ENCODE measurements at places on chromosomes 2 and 18.

GRCh38 chr2:10167316-10167715 lies 44.8 kb downstream of the RRM2 start:
- DNase-seq, result peak; percentile 38

- DNase-seq, result peak; percentile 45
Observed at GRCh38 chr2:883803-884748, 66.6 kb upstream of the SNTG2 start.

DNA sequence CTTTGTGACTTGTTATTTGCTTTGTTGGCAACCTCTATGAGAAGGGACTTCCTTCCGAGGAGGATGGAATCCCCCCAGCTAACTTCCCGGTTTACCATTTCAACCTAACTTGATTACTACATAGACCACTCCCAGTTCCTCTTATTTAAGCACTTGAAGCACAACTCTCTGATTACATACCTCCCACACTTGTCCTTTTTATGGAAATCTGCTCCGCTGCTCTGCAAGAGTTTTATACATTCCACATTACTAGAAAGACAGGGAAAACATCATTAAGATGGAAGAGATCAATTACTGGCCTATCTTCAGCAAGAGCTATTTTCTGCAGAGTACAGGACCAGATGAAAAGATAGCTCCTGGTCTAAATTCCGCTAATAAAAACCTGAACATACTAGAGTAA lies 160.0 kb upstream of the PGAP1 start:
- DNase-seq, result no peak

DNA sequence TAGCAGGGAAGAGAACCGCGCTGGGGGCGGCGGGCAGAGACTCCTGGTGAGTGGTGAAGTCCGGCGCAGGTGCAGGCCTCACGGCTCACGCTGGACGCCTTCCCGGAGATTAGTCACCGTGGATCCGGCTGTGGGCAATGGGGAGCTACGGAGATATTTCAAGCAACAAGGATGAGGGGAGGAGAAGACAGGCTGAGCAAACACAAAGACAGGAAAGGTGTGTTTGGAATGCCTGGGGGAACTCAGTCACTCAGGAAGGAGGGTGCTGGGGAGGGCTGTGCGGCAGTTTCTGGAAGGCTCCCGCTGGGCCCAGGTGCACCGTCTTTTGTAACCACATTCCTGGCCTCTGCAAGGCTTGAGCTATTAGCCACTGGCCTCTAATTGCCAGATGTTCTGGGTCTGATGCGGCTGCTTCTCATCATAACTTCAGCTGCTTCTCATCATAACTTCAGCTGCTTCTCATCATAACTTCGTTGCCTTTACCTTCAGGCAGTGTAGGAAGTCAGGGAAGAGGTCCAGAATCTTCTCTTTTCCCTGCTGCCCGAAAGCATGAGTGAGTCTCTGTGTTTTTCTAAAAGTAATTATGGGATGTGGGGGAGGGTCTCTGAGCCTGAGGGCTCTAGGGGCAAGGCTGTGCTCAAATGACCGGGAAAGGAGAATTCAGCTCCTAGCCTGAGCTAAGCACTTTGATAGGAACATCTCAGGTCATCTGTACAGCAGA lies 118.9 kb downstream of the PXDN start:
- peak; percentile 91 for DNase-seq

DNA sequence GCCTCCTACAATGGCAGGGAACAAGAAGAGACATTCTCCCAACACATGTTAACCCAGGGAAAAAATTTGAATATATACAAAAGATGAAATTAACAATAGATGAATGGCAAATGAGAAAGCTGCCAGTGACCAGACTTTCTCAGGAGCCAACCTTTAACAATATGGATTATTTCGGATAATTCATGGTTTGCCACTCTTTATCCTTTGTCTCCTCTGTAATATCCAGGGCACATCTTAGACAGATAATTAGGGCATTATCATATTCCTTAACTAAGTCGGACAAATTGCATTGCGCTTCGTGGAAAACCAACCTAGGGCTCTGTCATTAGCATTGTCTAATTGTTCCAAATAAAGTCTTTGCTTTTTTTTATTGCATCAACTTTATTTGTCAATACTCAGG lies 97.3 kb downstream of the CDCA7 start:
- DNase-seq, result no peak

DNA sequence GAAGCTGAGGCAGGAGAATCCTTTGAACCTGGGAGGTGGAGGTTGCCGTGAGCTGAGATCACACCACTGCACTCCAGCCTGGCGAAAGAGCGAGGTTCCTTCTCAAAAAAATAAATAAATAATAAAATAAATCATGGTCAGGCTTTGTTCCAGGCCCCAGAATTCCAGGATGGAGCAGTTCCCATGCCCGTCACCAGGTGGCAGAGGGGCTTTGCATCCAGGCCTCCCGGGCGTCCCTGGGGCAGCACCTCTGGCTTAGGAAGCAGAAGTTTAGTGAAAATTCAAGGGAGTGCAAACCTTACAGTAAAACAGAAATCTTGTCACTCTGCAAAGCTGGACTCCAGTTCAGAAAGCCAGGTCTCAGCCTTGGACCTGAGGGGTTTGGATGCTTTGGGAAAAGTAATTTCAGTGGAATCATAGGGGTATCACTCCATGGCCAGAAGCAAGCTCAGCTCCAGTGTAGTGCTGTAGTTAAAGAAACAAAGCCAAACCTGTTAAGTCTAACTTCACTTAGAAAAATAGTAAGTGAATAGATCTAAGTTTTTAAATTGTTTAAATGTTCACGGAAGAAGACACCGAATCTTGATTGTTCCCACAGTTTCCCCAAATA lies 512.7 kb downstream of the CMPK2 start:
- DNase-seq, result peak; percentile 94

DNA sequence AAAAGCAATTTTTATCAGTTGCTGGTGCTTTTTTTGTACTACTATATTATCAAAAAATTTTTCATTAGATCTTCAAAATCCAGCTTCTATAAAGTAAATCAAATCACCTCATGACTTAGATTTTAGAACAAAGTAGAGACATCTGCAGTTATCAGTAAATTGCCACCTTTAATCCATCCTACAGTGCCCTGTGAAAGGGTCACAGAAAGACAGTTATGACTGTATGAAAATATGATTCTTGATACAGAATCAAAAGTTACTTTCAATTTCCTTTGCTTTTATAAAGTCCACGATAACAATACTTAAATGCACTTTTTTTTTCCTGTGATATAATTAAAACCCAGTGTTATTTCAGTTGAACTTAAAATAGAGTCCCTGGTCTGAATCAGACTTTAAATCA lies 61.4 kb downstream of the PRPF40A start:
- no peak for DNase-seq

- no peak for DNase-seq
Observed at GRCh38 chr2:11856095-11856494, 109.7 kb downstream of the LPIN1 start.

DNA sequence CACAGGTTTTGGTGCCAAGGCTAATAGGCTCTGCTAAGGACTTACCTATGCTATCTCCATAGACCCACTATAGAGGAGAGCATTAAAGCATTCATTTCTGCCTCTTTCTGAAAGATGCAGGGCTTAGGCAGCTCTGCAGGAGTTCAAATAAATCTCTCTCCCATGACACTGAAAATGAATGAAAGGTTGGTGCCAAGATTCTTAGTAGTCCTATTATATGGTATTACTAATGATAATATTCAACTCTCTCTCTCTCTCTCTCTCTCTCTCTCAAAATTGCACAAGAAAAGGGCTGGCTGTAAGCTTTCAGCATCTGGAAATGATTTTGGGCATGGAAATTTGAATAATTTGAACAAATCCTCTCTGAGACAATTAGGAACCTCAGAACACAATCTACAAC lies 433.7 kb downstream of the MBD2 start:
- no peak for DNase-seq

DNA sequence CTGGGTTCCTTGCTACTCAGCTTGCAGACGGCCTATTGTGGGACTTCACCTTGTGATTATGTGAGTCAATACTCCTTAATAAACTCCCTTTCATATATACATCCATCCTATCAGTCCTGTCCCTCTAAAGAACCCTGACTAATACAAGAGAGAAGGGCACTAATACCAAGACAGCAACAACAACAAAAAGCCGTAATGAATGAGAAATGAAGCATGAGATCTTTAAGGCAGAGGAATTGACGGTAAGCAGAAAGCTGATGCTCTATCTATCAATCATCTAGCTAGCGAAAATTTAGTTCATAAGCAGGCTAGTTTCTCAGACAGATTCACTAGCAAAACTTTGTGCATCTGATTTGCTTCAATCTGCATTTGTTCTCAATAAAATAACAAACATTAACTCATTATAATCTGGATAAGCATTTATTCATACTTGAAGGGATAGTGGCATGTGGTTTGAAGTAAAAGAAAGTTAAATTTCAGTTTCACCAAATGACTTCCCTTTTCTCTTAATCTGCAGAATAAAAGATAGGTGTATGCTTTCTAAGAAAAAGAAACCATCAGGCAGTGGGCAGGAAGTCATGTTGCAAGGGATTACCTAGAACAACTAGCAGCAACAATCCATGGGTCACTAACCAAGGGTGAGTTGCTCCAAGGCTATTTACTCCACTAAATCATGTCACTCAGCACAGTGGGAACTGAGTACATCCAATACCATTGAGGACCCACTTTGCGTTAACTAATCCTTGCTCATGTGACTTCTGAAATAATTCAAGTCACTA lies 376.5 kb downstream of the TMEM182 start:
- no peak for DNase-seq

- no peak for DNase-seq
Observed at GRCh38 chr2:106261871-106262321, 67.8 kb upstream of the UXS1 start.

GRCh38 chr2:26274058-26274613 lies 29.4 kb downstream of the HADHB start:
- DNase-seq, result no peak

DNA sequence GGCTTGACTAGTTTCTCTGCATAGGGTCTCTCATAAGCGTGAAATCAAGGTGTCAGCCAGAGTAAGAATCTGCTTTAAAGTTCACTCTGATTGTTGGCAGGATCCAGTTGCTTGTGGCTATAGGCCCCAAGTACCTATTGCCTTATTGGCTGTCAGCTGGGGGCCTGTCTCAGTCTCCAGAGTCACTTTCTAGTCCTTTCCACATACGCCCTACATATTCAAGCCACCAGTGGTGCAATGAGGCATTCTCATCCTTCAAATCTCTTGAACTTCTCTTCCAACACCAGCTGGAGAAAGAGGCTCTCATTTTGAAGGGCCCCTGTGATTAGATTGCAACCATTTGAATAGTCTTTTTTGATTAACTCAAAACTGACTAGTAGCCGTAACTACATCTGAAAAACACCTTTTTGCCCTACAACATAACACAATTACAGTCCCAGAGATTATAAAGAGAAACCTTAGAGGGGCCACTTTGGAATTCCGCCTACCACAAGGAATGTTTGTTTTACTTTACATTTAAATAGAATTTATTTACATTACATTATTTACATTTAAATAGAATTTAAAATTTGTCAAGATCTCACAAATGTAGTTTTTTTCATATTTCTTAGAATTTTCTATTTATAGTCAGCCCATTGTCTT lies 520.1 kb downstream of the DSC3 start:
- DNase-seq, result peak; percentile 47

- peak; percentile 13 for DNase-seq
Observed at GRCh38 chr2:236982693-236983455, 102.8 kb upstream of the COPS8 start.

DNA sequence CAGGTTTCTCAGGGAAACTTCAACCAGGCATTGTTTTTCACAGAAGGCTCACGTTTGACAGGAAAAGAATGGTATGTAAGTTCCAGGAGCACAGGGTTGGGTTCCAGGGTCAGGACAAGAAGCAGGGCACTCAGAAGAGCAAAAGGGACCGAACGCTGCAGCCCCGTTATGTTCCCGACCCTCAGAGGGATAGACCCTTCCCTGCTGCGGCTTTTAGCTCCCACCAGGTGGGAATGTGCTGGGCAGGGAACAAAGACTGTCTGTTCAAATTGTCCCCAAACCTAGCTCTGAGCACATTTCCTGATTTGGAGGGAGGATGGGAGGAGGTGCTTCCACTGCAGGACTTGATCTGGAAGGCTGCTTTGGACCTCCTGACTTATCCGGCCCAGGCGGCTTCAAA lies 130.1 kb downstream of the RAB3GAP1 start:
- no peak for DNase-seq

GRCh38 chr2:30871980-30872789 lies 64.9 kb upstream of the CAPN13 start:
- DNase-seq, result peak; percentile 67

DNA sequence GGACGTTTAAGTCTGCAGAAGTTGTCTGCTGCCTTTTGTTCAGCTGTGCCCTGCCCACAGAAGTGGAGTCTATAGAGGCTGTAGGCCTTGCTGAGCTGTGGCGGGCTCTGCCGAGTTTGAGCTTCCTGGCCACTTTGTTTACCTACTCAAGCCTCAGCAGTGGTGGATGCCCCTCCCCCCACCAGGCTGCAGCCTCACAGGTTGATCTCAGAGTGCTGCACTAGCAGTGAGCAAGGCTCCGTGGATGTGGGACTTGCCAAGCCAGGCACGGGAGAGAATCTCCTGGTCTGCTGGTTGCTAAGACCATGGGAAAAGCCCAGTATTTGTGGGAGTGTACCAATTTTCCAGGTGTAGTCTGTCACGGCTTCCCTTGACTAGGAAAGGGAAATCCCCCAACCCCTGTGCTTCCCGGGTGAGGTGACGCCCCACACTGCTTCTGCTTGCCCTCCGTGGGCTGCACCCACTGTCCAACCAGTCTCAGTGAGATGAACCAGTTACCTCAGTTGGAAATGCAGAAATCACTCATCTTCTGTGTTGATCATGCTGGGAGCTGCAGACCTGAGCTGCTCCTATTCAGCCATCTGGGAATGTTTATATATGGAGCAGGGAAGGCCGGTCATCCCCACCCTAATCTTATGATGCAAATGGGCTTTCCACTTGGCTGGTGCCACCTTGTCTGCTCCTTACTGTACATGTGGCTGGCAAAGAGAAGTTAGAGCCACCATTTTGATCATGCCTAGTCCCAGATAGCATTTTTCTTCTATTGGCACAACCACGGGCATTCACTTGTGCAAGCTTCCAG lies 156.9 kb upstream of the ITGA6 start:
- peak; percentile 87 for DNase-seq

GRCh38 chr2:191167766-191168165 lies 17.0 kb upstream of the STAT4 start:
- DNase-seq, result no peak

DNA sequence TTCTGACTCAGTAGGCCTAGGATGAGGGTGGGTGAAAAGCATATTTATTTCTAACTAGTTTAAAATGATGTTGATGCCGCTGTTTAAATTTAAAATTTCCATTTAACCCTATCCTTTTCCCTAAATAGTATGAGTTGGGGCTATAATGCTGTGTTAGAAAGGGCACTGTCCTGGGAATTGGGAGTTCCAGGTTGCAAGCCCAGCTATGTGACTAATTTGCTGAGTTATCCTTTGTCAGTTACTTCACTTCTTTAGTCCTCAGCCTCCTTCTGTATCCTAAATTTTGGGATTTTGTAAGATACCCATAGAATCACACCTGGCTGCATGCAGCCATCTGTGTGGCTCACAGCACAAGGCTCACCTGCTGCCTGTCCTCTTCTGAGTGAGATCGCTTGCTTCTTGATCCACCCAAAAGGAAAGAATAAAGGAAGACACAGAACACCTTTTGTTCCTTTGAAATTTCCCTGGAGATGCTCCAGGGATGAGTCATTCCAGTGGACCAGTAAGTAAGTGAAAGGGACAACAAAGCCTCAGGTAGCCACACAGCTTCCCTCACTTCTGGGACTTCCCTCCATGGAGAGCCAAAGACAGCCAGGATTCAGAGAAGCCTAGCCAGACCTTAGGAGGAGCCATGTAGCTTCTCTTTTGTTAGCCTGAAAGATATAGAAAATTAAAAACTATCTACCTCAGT lies 97.2 kb downstream of the DTNA start:
- DNase-seq, result peak; percentile 80

- DNase-seq, result no peak
Observed at GRCh38 chr2:191295088-191295487, 49.9 kb downstream of the MYO1B start.

Measured in endodermal cell (in vitro differentiated cells).